Renal pelvis (tissue), 12 donors: ENCODE measurements at places on chromosomes 13 and 19. TPM values are rescaled to one million over a fixed set of nuclear protein-coding genes. Genes with fewer than 3 reads are reported as not detected.

TBXA2R gene
- polyA plus RNA-seq = 3.8 TPM

DNA sequence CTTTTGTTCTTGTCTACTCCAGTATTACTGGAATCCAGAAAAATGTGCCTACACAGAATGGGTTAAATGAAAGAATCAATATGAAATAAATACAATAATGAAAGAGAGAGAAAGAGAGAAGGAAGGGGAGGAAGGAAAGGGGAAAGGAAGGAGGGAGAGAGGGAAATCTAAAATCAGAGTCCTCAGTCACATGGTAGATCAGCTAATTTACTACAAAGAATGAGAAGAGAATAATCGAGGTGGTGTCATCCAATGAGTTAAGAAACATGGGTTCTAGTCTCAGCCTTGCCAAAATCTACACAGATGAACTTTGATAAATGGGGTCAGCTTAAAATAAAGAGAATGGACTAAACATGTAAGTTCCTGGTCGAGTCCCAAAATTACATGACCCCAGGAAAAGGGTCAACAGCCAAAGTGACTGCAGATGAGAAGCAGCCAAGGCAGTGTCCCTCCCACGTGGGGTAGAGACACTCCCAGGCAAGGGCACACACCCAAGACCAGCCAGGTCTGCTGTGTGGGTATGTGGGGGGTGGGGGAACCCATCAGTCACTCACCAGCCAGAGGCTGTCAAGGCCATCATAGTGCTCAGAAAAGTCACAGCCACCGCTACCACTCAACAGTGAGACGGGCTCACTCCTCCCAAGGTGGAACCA lies 103.6 kb downstream of the STK24 start:
- DNase-seq = no peak

CCL25 gene
- 0.44 TPM for polyA plus RNA-seq

CGB7 gene
- polyA plus RNA-seq = 1.2 TPM

NTF4 gene
- polyA plus RNA-seq = 6.5 TPM

KLK15 gene
- not detected for polyA plus RNA-seq

- DNase-seq = no peak
These were observed 22.8 kb upstream of the EMP3 start for GRCh38 chr19:48302600-48302959.

DNA sequence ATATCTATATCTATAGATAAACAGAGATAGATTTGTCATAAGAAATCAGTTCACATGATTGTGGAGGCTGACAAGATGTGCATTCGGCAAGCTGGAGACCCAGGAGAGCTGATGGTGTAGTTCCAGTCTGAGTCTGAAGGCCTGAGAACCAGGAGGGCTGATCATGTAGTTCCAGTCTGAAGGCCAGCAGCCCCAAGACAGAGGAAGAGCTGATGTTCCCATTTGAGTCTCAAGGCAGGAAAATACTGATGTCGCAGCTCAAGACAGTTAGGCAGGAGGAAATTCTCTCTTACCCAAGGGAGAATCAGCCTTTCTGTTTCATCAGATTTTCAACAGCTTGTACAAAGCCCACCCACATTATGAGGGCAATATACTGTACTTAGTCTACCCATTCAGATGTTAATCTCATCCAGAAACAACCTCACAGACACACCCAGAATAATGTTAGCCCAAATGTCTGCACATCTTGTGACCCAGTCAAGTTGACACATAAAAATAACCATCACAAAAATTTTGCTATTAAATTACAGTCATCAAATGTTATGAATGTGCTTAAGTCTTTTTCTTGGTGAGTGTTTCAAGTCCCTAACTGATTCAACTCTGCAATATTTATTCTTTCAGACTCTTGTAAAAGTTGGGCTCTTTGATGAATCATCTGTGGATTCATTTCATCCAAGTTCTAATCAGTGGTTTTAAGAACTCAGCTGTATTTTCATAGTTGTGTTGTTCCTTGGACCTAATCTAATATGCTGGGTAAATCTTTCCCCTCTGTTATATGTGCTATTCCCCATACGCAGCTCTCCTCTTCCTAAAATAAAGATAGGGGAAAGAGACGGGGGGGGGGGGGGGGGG lies 22.7 kb upstream of the LRCH1 start:
- DNase-seq = no peak

- DNase-seq = no peak
These were observed 1.2 kb upstream of the CDC34 start for GRCh38 chr19:530134-531008.

- no peak for DNase-seq
These were observed 463.0 kb downstream of the IRS2 start for GRCh38 chr13:109323338-109323737.

DNA sequence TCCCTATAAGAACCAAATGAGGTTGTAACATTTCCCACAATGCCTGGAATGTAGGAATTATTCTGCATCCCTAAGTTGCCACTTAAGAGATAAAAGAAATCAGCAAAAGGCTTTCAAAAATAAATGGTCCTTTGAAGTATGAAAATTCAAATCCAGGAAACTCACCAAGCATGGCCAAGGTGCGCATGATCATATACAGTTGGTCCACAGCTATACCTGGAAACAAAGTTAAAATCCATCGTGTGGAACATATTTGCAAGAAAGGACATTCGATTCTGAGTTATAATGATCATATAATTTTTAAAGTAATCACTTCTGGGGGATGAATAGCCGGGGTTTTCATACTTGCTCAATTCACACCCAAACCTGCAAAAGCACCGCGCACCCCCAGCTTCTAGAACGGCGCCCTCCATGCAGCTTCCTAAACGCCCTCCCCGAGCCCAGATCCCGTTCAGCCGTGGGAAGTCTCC lies 525 bp downstream of the CARS2 start:
- no peak for DNase-seq

DNA sequence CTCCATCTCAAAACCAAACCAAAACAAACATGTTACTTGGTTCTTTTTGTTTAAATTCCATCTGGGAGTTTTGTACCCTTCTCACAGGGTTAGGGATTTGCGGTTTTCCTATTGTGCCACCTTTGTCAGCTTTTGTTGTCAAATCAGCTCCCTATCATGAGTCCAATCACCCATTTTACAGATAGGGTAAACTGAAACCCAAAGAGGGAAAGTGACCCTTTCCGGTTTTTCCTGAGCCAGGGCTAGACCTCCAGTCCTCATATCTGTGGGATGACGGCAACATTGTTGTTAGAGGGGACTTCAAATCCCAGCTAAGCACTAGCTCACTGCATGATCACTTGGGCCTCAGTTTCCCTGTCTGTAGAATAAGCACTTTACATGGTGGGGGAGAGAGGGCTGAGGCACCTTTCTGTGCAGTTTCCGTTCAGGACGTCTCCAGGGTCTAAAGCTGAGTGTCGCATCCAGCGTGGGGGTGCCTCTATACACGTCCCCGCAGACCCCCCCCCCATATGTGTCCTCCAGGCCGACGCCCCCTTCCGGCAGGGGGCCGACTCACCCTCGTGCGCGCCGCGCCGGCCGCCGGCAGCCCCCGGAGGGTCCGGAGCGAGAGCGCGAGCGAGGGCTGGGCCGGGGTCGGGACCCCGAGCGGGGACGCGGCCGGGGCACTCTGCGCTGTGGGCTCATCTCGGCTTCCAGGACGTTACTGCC lies 3.9 kb downstream of the CCDC194 start:
- no peak for DNase-seq

MAB21L1 gene
- not detected for polyA plus RNA-seq

DNA sequence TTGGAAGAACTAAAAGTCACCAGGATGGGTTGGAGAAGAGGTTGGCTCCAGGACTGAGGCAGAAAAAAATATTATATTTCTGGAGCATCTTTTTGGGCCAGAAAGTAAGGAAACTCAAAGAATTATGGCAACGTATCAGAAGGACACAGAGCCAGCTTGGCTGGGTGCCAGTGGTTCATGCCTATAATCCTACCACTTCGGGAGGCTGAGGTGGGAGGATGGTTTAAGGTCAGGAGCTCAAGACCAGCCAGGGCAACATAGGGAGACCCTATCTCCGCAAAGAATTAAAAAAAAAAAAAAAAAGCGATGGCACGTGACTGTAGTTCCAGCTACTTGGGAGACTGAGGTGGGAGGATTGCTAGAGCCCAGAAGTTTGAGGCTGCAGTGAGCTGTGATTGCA lies 108.1 kb downstream of the GADD45B start:
- no peak for DNase-seq

GRCh38 chr19:51802775-51803174 lies 7.8 kb downstream of the FPR3 start:
- DNase-seq = no peak

- no peak for DNase-seq
These were observed at the start of gene KL for GRCh38 chr13:33016414-33017322. KL (plus strand) TSS chr13:33016423; CDS start chr13:33016441, 18 bp downstream.

- DNase-seq = no peak
These were observed 322.3 kb downstream of the DLEU7 start for GRCh38 chr13:50521006-50521830.

DNA sequence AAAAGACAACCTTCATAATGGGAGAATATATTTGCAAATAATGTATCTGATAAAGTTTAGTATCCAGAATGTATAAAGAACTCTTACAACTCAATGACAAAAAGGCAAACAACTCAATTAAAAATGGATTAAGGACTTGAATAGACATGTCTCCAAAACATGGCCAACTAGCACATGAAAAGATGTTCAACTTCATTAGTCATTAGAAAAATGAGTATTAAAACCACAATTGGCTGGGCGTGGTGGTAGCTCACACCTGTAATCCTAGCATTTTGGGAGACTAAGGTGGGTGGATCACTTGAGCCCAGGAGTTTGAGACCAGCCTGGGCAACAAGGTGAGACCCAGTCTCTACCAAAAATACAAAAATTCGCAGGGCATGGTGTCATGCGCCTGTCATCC lies 18.8 kb upstream of the ZMYM5 start:
- DNase-seq = no peak

DNA sequence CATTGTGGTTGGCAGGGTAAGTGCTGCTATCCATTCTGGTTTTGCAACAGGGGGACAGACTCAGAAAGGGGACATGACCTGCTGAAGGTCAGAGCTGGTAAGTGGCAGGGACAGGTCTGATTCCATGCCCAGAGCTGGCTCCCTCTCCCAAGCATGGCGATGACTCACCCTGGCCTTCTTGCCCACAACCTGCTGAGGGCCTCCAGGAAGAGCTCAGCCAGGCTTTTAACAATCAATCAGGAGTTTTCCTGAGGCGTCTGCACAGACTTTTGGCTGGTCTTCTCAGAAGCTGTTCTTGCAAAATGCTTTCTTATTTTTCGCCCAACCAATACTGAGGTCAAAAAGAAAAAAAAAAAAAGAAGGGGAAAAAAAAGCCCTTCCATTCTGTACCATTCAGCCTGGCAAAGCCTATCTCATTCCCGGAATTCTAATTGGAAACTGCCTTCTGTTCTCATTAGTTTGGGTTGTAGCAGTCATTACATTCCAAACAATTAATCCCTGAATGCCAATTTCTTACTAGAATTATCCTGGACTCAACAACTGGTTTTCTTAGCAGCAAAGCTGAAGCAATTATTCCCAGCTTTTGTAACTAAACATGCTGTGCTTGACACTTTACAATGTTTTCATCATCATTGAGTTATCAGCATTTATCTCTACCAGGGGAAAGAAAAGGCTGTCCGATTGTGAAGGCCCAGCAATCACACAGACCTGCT lies 17.7 kb downstream of the SIAH3 start:
- no peak for DNase-seq

DNA sequence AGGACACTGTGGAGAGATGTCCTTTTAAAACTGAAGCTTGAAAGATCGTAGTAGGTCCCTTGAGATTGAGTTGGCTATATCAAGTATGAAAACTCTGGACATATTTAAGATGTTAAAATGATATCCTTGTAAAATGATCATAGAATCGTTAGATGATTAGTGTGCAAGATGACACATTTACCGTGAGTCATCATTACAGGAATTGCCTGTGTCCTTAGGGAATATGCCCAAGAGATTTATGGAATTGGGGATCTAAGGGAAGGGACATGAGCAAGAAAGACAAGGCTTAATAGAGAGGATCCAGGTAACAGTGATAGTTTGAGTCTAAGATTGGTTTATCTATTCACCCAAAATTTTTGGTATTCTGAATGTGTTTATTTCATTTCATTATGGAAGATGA lies 233.7 kb downstream of the GPC5 start:
- no peak for DNase-seq

- peak; percentile 83 for DNase-seq
These were observed 245.7 kb downstream of the DNAJC15 start for GRCh38 chr13:43269037-43269481.

- no peak for DNase-seq
These were observed 186.8 kb downstream of the NUFIP1 start for GRCh38 chr13:44802491-44802890.

- DNase-seq = peak; percentile 65
These were observed 6.8 kb downstream of the ELL start for GRCh38 chr19:18514800-18515682.
